ENCODE measurements at places on chromosomes 7 and 10.

DNA sequence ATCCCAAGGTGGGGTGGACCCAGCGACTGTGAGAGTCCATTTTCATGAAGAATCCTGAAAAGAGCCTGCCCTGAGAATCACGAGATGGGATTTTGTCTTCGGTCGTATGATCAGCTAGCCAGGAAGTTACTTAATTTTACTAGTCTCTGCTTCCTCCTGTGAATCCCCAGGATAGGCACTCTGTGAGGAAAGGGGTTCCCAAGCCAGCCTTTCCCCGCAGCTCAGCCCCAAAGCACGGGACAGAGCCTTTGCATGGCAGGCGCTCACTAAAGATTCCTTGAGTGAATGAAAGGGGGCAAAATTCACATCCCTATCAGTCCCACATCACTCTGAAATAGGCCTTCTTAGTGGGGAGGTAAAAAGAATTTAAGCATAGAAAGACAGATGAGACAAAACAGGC, 219.6 kb downstream of the ADARB2 start:
- DNase-seq = no peak

GRCh38 chr10:93757136-93757535, 600 bp upstream of the LGI1 start:
- DNase-seq = no peak

DNA sequence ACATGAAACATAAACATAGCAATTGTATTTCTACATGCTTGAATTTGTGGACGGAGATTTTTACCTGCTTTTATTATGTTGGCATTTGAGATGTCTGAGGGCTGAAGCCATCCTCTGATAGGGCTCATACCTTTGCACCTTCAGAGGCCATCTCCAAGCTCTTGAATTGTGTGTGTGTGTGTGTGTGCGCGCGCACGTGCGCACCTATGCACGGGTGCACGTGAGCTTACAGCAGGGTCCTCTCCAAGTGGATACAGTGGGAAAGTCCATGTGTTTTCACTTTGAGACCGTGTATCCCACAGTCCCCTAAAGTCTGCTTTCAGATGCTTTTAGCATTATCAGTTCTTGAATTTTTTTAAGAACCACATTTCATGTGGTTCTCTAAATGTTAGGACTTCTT, 178.6 kb downstream of the RAB11FIP2 start:
- DNase-seq = no peak

- no peak for DNase-seq
Observed at GRCh38 chr10:86293396-86293791, 73.2 kb downstream of the GRID1 start.

DNA sequence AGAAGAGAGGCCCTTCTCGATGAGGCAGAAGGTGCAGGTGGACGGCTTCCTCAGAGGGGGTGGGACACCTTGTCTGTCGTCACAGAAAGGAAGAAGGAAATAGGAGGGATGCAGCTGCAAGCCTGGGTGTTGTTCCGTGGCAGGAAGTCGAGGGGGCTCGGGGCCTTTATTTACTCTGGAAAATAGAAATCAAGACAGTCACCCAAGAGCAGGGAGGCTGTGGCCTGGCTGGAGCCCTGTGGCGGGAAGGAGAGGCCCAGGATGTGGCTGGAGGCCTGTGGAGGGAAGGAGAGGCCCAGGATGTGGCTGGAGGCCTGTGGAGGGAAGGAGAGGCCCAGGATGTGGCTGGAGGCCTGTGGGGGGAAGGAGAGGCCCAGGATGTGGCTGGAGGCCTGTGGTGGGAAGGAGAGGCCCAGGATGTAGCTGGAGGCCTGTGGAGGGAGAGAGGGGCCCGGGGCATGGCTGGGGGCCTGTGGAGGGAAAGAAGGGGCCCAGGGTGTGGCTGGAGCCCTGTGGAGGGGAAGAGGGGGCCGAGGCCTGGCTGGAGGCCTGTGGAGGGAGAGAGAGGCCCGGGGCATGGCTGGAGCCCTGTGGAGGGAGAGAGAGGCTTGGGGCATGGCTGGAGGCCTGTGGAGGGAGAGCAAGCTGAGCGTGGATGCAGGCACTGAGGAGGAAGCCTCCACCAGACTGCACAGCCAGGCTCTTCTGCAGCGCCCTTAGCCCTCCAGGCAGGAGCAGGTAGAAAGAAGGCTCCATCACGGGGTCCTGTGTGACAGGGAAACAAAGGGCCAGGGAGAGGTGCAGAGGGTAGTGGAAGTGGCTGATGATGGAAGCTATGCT, 97.3 kb upstream of the SFMBT2 start:
- no peak for DNase-seq

- DNase-seq = no peak
Observed at GRCh38 chr7:11170175-11170574, 196.5 kb downstream of the PHF14 start.

- DNase-seq = no peak
Observed at GRCh38 chr7:18489624-18490023, 5.9 kb upstream of the HDAC9 start.

DNA sequence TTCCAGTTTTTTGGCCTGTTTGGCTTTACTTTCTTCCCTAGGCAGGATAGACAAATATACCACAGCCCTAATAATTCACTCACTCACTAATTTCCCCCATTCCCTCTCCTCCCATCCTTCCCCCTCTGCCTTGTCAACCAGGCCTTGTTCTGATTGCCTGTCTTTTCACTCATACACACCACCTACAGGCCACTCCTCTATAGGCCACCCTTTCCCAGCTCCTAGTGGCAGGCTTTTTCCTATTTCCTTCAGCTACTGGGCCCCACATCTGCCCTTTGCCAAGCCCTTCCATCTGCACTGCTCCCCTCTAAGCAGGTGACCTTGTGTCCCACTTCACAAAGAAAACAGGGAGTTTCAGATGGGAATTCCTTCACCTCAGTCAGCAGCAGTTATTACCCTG, 59.8 kb upstream of the MSRB2 start:
- DNase-seq = peak; percentile 50

DNA sequence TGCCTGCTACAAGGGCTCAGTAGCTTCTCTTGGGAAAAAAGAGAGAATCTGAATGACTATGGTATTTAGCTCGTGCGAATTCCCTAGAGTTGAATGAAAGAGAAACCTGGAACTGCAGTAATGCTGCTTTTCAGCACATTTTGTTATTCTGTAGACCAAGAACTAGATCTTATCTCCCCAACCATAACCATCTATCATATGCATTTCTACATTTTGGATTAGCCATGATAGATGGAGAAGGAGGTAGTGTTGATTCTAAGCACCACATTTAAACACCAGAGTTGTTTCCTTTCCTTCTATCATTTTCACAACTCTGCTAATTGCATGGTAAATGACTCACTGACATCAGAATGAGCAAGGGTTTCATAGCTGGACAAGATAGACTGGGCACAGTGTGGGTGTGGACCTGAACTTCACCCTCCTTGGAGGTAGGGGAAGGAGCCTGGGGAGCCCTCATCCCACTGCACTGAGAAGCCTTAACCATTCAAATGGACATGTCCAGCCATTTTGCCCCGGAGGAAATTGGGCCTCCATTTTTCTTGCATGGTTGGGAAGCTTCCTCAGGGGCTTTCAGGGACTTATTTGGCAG, 55.3 kb upstream of the BMPER start:
- DNase-seq = no peak

DNA sequence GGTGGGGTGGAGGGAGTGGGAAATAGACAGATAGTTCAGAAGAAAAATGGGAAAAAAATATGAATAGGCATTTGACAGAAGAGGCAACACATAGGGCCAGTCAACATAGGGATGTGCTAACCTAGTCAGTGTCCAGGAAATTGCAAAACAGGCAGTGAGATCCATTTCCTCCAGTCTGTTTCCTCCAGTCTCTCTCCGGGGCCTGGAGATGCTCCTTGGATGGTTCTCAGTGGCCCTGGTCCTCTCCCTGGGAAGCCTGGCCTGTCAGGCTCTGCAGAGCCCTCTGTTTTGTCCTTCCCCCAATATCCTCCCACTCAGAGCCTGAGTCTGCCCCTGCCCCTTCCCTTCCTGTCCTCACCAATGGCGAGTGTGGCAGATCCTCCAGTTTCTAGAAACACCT, 52.6 kb downstream of the SYPL1 start:
- no peak for DNase-seq

DNA sequence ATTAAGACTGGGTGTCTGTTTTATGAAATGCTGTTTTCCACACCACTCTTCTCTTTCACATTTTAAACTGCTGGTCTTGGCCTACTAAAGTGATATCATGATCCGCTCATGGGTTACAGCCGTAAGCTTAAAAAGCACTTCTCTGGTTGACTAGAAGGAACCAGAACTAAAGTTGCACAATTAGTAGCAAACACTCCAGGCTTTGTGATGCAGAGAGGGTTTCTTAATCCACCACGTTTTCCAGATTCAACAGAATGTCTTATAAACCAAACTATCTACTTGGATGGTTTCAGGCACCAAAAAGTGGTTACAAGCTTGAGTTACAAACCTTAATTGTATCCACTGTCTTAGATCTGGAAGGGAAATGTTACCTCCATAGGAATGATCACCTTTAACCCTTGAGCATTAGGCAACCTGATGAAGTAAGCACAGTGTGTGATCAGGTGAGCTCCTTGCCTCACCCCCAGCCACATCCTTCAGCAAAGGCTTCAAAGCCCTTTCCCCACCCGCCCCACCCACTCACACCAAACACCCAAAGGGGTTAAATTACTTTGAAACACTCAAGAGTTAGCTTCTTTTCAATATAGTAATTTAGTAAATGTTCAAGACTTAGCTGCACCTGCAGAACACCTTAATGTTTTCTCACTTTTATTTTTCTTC, 3.5 kb downstream of the ELMO1 start:
- no peak for DNase-seq

DNA sequence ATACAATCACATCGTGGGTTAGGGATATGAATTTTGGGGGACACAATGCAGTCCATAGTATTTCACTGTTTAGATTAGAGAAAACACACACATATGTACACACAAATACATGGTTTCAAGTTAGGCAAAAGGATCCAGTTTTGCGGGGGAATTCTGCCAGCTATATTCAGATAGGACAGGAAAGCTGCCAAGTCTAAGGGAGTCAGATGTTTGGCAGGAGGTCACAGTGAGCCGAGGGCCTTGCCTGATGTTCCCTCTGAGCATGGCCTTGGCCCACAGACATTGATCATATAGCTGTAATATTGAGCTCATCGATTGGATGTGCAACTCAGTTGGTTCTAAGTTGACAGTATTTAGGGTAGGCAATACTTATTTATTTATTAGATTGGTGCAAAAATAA, 122.8 kb downstream of the ADRA2A start:
- no peak for DNase-seq

DNA sequence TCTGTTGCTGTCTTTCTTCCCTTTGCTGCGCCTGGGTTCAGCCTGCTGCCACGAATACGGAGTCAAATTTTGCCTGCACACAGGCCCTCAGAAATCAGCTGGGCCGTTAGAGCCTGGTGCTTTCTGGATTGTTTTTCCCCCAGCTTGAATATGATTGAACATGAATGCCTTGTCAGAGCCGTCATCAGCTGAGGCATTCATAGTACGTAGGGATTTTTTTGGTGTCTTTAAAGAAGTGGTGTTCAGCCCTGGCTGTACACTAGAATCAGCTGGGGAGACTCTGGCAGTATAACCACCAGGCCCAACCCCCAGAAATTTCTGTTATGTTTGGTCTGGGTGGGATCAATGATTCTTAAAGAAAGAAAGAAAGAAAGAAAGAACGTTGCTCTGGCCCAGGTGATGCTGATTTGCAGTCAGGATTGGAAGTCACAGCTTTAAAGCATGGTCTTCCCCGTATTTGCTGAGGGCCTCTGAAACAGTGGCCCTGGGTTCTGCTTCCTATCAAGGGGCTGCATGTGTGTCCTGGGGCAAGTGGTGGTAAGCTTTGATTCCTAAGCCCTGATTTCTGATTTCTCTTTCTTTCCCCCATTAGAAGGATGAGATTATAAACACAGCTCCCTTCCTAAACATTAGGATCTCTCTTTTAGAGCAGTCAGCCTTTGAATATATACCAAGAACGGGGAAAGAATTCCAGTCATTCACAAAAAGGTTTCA, 24.7 kb downstream of the NUB1 start:
- DNase-seq = no peak

DNA sequence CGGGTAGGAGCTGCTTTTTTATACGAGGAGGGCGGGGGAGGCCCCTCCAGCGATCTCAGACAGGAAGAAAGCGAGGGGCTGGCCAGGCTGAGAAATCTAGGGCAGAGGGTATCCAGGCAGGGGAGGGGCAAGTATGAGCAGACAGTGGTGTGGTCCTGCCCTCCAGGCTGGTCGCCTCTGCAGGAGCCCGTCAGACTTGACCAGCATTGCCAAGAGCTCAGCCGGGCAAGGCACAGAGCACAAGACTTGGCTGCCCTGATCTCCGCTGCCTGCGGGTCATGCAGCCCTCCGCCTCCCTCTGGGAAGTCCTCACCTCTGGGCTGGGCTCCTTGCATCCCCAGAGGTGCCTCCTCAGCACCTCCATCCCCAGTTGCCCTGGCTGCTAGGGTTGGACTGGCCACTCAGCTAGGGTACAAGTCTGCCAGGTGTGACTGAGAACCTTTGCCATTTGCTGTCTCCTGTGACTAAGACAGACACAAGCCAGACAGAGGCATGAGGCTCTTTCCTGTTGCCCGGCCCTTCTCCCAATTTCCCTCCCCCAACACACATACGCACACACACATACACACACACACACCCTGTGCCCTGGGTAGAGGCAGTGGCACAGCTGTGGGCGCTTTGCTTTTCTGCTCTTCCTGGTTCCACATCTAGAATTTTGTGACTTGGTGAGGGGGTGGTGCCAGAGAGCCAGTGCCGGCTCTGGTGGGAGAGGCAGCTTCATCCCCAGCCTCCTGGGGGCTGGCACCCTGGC, 59.1 kb upstream of the PPIF start:
- no peak for DNase-seq

DNA sequence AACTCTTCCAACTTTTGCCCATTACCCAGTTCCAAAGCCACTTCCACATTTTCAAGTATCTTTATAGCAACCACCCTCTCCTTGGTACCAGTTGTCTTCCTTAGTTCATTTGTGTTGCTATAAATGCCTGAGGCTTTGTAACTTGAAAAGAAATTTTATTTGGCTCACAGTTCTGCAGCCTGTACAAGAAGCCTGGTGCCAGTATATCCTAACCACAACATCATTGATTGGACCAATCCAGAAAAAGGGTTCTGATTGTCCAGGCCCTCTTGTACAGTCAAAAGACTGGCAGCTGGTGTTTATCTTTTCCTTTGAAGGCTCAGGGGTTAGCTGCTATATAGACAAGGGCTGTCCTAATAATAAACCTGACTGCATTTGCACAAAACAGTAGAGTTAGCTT, 21.1 kb upstream of the ABCC2 start:
- no peak for DNase-seq

DNA sequence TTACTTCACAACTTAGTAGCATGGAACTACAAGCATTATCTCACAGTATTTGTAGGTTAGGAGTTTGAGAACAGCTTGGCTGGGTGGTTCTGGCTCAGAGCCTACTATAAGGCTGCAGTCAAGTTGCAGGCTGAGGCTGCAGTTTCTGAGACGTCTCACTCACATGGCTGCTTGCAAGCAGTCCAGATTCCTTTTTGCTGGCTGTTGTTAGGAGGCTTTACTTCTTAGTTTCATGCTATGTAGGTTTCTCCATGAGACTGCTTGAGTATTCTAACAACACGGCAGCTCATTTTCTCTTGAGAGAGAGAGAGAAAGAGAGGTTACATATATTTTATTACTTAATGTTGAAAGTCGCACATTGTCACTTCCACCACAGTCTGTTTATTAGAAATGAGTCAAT, 1073.9 kb downstream of the NXPH1 start:
- DNase-seq = no peak

- DNase-seq = no peak
Observed at GRCh38 chr7:111736552-111736874, 174.2 kb upstream of the IMMP2L start.

Data from D341Med (cell line).